HFFc6 (cell line): ENCODE measurements at places on chromosomes 3 and 15.
A peak's percentile ranks its signal among the peaks of the same experiment; 100 is the strongest.

GRCh38 chr3:19173945-19174344, 25.6 kb downstream of the KCNH8 start:
- no peak for DNase-seq

DNA sequence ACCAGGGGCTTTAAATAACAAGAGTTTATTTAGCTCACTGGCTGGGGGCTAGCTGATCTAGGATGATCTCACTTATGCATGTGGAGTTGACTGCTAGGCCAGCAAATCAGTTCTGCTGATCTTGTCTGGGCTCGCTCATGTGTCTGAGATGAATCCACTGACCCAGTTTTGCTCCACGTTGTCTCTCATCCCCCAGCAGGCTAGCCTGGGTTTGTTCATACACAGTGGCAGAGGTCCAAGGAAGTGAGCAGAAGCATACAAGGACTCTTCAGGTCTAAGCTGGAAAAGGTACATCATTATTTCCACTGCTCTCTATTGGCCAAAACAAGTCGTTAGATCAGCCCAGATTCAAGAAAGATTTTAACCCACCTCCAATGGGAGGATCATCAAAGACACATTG, 238.0 kb downstream of the PLCL2 start:
- DNase-seq = no peak

DNA sequence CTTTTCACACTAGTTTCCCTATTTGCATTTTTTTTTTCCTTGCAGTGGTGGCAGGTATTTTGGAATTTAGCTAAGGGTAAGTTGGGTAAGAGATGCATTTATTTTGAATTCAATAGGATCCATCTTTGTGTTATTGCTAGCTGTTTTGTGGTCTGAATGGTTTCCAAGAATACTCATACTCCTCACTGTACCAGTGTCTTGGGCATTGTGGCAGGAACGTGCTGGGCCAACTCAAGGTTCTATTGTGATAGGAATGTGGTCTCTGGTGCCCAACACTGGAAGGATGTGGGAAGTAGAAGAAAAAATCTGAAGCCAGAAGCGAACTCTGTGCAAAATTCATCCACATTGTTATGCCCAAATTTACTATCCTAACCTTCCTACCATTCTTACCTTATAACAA, 135.6 kb downstream of the RBMS3 start:
- DNase-seq = no peak

DNA sequence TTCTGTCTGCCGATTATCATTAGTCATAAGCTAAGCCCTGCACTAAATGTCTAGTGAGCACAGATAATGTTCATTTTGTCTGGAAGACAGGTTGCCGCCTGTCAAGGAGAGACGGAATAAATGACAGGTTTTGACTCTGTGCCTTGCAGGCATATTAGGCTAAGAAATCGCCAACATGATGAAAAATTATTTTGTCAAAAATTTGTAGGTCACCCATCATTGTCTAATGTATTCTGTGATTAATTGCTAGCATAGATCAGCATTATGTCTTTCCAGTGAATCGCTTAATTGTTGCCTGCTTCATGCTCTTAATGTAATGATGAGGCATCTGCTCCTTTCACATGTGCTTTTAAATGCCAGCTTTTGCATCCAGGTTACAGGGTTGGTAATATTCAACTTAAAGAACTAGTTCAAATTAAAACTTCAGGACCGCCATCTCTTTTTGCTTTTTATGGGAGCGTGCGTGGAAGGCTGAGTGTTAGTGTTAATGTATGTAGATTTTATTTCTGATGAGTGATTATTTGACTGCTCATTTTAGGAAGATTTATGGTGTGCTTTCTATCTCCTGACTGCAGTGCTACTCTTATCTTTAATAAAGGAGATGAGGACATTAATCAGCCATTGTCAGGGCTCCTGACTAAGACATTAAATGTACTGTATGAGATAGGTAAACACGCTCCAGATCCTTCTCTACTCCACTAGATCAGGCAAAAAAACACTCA, 120.8 kb upstream of the MEIS2 start:
- no peak for DNase-seq

DNA sequence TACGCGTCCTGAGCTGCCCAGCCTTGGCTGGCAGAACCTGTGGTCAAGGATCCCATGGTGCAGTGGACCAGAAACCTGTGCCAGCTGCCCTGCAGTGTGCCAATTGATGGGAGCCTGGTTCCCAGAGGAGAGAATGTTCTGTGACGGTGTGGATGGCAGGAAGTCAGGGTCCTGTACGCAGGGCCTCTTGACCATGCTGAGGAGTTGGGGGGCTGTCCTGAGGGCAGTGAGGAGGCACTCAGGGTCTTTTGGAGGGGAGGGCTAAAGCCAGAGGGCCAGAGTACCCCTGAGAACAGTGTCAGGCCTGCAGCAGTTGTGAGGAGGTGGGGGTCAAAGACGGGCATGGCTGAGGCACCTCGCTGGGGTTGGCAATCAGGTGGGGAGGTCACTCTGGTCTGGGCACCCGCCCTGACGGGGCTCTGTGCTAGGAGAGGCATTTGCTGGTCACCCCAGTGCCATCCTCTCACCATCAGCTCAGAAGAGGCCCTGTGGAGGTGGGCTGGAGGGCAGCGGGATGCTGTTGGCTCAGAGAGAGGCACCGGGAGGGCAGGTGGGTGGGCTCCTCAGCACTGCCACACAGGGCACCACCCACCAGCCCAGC, 61.0 kb downstream of the SCN5A start:
- DNase-seq = no peak

GRCh38 chr15:40872791-40873693, 992 bp downstream of the RHOV start:
- no peak for DNase-seq

- peak; percentile 45 for DNase-seq
These were observed 98.6 kb downstream of the RPL39L start for GRCh38 chr3:187040516-187041361.

- no peak for DNase-seq
These were observed 15.9 kb downstream of the PFN2 start for GRCh38 chr3:149954812-149955211.
